ENCODE measurements at places on chromosomes 6 and 20. TPM values are rescaled to one million over a fixed set of nuclear protein-coding genes. Genes with fewer than 3 reads are reported as not detected.

DNA sequence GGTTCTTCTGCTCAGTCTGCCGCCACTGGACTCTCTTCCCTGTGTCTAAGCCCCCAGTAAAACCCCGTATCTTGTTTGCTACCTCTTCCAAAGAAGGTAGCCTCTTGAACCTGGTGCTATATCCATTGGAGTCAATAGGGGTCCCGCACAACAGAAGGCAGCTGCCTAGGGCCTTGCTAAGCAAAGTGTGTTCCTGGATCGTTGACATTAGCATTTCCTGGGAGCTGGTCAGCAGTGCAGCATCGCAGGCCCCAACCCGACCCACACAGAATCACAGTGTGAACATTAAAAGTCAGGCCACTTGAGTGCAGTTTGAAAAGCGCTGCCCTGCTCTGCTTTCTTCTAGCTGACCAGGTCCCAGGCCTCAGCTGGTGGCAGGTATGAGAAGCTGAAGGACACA lies 2.9 kb downstream of the ADA start:
- DNase-seq = no peak

GRCh38 chr20:36344517-36345132 lies 38.5 kb downstream of the DLGAP4 start:
- DNase-seq = no peak

DNA sequence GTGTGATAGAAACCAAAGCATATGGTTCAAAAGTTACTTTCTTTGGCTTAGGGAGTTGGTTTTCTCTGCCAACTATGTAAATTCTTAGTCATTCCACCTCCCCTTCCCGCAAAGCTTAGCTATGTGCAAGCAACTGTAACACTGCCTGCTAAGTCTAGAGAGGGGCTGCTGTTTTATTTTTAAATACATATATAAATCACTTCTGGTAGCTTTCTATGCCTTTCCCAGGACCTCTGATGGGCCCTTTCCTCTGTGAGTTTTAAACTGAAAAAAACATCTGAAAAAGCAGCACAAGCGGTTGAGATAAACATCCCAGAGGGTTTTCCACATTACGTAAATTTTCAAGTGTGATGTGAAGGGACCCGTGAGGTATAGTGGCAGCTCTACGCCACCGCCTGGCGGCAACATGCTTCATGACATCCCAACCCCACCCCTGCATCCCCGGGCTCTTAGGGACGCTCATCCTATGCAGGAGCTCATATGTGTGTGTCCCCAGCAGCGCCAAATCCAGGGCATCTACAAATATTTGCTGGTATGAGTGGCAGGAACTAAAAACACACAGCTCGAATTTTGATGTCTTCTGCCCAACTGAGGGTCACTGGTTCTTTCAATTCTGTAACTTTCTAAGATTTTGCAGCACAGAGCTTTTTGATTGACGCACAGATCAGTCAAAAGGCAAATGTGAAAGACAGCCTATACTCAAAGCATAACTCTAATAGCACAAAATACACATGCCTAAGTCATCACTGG lies 12.7 kb downstream of the SAYSD1 start:
- no peak for DNase-seq

TFAP2B gene
- not detected for total RNA-seq

DNA sequence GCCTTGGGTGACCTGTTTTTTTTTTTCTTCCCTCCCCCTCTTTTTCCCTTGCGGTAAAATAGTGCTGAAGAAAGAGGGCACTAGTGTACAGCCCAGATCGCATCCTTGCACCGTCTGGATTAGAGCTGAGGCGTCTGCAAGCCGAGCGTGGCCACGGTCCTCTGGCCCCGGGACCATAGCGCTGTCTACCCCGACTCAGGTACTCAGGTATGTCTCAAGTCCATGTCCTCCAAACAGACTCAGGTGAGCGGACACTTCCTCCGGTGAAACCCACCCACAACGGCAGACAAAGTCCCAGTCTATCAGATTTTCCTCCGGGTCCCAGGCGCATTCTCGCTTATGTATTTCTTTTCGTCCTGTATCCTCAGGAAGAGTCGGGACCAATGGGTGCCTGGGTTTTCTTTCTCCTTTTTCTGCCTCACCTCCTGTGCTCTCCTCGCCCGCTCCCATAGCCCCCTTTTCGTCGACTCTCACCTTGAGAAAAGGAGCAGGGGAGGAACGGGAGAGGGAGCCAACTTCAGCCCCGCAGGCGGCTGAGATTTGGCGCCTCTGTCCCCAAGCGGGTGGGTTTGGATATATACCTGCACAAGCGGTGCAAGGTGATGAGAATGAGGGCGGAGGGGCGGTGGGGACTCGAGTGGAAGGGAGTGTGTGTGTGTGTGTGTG lies 1.1 kb upstream of the GRM1 start:
- DNase-seq = no peak

ABHD16B gene
- total RNA-seq = not detected

- no peak for DNase-seq
Measured at GRCh38 chr20:20227013-20227571, 140.8 kb upstream of the INSM1 start.

- no peak for DNase-seq
Measured at GRCh38 chr6:75488033-75488432, 5.6 kb downstream of the FILIP1 start.

SH3BGRL2 gene
- 30.3 TPM for total RNA-seq

- DNase-seq = no peak
Measured at GRCh38 chr20:48609491-48609978, 218.3 kb downstream of the PREX1 start.

Measured in left lobe of liver (tissue), 2 donors.